ENCODE measurements at places on chromosomes 1 and 21.

DNA sequence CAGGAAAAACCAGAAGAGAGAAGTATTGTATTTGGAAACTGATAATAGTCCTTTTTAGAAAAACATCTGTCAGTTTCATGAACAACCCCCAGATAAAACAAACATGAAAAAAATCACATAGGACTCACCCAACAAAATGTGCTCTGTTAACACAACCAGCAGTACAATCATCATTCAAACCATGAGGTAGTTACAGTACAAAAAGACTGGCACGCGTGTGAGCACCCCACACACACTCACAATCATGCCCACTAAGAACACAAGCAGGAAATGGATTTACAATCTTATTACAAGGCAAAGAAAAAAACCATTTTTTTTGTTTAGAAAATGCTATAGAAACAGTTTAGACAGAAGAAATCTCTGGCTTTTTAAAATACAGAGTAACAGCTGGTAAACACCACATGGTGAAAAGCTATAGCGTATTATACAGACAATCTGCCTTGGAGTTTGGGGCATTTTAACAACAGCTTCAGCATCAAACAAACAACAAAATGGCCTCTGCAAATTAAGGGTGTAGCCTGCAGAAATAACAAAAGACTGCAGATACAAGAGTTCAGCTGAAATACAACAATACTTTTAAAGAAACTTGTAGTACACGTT is 180.0 kb downstream of the CDC7 start:
- DNase-seq, result no peak

- DNase-seq, result no peak
Observed at GRCh38 chr1:212860713-212861581, 2.9 kb downstream of the FLVCR1 start.

DNA sequence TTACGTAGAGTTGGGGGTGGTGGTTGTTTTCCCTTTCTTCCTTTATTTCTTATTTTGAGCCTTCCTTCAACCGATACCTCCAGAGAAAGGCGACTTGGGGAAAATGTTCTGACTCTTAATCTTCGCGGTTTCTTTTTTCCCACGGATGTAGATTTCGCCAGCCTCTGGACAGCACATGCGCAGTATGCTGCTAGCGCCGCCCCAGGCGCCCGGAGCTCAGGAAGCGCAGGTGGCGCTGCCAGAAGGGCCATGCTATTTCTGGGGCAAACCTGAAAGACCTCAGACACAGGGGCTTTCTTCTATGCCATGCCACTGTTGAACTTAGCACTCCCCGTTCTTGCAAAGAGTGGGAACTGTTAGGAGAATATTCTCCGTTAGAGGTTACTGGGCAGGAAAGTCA is 392.1 kb downstream of the KIF26B start:
- DNase-seq, result no peak

- no peak for DNase-seq
Observed at GRCh38 chr1:247445526-247446356, 12.2 kb downstream of the OR2B11 start.

DNA sequence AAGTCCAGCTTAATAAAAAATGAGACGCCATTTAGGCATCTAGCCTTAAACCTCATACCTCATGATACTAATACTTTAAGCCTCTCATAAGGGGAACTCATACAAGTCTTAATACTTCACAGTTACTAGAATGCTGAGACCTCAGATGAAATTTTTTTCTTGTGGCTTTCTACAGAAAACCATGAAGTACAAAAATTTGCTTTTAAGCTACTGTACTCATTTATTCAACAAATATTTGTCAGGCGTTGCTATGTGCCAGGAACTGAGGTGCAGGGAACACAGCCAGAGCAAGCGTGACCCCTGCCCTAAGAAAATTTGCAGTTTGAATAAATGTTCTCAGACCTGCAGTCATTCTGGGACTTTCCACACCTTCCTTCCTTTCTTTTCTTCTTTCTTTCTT is 150.6 kb downstream of the MRPL39 start:
- DNase-seq, result no peak

DNA sequence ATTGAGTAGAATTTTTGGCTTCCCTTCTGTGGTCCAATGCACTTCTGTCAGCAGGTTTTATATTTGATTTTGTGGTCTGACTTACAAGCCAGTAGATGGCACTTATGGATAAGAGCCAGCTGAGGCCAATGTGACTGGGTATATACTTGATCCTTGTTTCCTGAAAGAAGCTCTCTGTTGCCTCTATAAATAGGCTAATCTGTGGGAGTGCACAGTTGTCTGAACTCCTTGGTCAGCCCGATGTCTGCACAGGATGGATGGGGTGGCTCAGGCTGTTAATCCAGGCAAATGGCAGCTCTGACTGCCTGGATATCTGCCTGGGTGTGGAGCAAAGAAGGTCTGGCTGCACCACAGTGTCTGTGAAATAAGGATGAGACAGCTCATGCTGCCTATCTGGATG is 1183.7 kb upstream of the PRMT6 start:
- DNase-seq, result no peak

- no peak for DNase-seq
Observed at GRCh38 chr1:182394055-182394775, 2.6 kb upstream of the GLUL start.

DNA sequence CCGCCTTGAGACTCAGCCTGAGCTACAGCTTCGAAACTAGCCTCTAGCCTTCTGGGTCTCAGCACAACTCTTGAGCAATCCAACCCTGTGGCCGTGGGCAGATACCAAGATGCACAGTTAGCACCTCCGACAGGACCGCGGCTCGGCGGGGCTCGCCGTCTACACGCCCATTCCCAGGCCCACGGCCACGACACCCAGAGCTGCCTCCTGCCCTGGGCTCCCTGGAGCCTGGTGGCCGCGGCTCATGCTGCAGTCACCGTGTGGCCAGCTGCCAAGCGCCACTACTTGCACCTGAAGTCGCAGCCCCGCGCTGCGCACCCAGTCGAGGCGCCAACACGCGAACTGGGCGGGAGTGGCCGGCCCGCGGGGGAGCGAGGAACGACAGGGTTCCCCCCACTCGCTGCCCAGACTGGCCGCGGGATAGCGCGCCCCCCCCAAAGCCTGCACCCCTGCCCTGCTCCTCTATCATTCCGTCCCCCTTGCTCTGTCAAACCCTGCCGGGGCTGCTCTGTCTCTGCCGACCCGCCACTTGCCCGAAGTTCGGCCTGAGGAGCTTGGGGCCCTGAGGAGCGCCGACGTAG is 729 bp upstream of the CDCA8 start:
- DNase-seq, result peak; percentile 46

DNA sequence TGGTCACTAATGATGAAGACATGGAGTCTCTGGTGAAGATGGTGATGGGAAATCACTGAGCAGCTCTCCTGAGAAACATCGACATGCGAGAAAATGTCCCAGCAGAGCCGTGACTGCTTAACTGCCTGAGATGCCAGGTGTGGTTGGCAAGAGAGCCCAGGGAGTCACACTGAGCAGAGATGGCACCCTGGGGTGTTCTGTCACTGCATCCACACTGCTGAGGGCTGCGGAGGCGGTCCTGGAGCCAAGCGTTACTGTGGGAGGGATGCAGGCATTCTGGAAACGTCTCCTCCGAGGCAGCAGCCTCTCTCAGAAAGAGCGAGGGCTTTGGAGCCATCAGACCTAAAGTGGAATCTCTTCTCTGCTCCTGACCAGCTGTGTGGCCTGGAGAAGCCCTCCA is 57.2 kb downstream of the EPHB2 start:
- no peak for DNase-seq

DNA sequence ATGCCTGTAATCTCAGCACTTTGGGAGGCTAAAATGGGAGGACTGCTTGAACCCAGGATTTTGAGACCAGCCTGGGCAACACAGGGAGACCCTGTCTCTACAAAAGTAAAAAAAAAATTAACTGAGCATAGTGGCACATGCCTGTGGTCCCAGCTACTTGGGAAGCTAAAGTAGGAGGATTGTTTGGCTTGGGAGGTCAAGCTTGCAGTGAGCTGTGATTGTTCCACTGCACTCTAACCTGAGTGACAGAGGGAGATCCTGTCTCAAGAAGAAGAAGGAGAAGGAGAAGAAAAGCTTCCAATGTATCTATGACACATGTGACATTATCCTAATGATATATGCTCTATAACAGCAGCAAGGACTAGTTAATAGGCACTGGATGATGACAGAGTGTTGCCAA is 20.1 kb upstream of the ARHGAP29 start:
- no peak for DNase-seq

GRCh38 chr1:226054519-226055327 is 7.8 kb upstream of the H3-3A start:
- no peak for DNase-seq

DNA sequence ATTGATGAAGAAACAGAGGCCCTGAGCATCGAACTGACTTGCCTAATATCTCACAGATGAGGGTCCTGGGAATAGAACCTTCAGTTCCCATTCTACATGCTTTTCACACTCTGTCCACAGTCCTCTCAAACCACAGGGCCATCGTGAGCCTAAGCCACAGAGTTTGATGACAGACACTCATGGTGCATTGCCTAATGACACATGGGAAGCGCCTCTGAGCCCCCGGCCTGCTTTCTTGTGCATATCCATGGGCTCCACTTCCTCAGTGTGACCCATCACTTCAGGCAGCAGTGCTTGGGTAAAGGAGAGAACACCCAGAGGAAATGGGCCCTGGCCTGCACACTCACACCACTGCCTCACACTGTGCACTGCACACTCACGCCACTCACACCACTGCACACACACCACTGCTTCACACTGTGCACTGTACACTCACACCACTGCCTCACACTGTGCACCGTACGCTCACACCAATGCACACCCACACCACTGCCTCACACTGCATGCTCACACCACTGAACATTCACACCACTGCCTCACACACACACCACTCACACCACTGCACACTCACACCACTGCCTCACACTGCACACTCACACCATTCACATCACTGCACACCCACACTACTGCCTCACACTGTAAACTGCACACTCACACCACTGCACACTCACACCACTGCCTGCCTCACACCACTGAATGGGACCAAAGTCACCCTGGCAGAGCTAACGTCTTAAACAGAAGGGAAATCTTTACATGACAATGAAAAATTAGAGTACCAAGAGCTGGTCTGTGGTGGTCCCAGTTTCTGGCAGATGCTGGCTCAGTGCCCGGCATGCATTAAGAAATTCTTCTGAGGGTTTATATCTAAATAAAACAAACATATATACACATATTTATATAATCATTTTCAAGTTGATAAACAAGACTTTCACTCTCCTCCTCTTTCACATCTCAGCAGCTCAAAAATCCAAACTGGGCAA is 53.0 kb downstream of the KANK4 start:
- no peak for DNase-seq

DNA sequence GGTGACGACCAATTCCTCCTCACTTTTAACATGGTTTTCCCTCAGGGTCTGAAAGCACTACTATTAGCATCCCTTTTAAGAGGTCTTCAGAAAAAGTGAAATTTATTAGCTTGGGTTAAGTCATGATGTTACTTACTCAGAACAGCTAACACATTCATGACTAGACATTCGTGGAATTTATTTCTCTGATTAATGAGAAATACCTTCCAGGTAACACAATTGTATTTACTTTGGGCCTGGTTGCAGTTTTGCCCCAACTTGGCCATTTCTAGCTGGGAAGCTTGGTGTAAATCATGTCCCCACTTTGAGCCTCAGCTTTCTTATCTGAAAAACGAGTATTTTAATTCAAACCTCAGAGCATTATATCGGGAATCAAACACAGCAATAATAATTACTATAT is 119.2 kb upstream of the SPATA6 start:
- DNase-seq, result no peak

DNA sequence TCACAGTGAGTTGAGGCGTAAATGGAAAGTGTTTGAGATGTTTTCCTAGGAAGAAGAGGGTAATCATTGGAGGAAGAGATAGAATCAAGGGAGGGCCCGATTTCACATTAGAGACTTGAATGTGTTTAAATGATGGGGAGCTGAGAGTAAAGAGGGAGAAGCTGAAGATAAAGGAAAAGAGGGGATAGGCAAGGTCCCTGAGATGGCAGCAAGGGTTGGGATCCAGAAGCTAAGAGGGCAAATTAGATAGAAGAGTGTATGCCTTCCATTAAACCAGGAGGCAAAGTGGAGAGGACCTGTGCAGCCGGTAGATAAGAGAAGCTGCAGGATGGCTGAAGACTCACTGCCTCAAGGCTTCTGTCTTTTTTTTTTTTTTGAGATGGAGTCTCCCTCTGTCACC is 21.6 kb upstream of the CSF1 start:
- DNase-seq, result no peak

DNA sequence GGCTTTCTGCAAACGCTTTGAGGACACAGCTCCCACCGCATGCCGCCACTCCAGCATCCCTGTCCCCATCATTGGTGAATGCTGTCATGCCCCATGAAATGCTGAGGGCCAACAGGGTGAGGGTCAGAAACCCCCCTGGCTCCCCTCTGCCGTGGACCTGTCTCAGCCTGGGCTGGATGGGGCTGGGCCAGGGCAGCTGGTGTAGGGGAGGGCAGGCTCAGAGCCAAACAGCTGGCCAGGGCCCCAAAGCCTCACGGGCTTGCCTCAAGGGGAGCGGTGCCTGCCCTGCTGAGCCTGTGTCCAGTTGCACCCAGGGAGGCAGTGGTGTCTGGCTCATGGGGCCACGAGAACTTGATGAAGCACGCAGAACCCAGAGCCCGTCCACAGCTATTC is 49.7 kb downstream of the S100B start:
- DNase-seq, result no peak

DNA sequence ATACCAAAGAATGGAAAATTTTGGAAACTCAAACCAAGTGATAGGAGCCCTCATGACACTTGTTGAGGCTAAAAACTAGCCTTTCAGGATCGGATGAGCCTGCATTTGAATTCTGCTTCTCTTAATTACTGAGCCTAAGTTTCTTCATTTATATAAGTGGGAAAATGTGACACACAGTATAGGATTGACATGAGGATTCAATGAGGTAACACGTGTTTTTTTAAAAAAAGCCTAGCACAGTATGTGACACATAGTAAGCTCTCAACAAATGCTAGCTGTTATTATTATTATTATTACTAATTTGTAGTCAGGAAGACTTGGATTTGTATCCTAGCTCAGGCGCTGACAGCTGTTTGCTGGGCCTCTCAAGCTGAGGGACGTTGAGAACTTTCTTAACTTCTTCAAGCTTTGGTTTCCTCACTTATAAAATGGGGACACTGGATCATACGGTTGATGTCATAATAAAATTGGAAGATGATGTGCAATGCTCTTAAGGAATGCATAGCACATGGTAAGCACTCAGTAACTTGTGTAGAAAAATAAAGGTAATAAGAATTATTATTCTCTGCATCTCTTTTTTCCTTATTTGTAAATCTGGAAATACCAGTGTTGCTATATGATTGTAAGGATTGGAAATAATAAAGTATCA is 55.4 kb upstream of the JUN start:
- DNase-seq, result no peak

GRCh38 chr1:20381045-20381641 is 90.5 kb downstream of the VWA5B1 start:
- no peak for DNase-seq

- DNase-seq, result no peak
Observed at GRCh38 chr1:193308438-193308837, 122.0 kb upstream of the B3GALT2 start.

DNA sequence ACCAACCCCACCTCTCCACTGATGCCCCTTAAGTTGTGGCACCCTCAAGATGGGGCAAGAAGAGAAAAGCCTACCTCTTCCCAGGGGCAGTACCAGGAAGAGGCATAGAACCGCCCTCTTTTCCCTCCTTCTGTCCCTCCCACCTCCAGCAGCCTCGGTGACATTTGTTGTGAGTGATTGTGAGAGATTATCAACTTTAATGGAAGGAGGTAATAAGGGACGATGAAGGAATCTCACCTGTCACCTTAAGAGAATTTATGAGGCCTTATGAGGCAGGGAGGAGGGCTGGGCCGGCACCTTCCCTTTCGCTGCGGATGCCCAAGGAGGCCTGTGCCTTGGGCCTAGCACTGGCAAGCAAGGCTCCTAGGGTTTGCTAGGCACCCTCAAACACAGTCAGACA is 1.4 kb upstream of the ADGRB2 start:
- no peak for DNase-seq

All from CD4-positive, alpha-beta T cell (primary cell).